ENCODE measurements at places on chromosomes 4 and X. TPM values are rescaled to one million over a fixed set of nuclear protein-coding genes. Genes with fewer than 3 reads are reported as not detected.

NEXMIF gene
- polyA plus RNA-seq = not detected

ENAM gene
- polyA plus RNA-seq = not detected

COPS4 gene
- polyA plus RNA-seq = 57.5 TPM

ADGRG2 gene
- not detected for polyA plus RNA-seq

LRAT gene
- polyA plus RNA-seq = not detected

FANCB gene
- polyA plus RNA-seq = 8.4 TPM

CPZ gene
- polyA plus RNA-seq = 1.1 TPM

DNA sequence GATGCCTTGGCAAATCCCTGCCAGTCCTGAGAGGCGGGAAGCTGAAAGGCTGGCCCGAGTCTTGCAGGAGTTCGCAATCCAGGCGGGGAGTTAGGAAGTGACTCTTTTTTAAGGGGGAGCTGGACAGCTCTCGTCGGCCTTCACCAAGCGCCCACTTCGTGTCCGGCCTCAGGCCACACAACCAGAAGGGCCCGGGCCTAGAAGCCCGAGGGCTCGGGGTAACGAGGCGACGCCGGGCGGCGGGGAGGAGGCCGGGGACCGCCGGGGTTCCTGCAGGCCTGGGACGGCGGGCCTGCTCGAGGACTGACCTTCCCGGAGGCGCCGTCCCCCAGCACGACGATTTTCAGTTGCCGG is 395 bp downstream of the RAB28 start:
- no peak for DNase-seq

GRCh38 chr4:20901851-20902250 is 201.6 kb downstream of the PACRGL start:
- no peak for DNase-seq

DNA sequence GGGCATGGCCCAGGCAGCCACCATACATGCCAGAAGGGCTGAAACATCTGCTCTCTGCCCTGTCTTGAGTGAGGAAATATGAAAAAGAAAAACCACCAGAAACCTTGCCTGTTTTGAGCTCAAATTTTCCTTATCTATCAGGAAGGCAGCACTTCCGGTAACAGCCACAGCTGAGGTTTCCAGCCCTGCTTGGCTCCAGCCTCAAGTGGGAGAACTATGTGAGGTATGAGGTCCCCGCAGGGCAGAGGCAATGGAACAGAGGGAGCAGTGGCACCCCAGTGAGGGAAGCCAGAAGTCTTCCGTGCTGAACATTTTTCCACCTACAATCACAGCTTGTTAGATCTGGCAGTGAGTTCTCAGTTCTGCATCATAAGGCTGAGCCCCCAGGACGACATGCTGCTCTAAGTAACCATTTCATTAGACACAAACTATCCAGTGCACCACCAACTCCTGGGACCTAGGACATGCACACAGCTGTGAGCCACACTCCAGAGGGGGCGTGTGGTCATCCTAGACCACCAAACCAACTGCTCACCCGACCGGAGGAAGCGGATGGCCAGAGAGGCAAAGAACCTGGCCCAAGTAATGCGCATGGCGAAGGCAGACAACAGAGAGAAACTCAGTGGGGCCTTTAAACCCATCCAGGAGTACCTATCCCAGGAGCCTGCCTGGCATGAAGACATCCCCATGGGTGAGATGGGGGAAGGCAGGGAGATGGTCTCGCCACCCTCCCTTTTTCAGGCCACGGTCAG is 22.6 kb downstream of the WDR1 start:
- no peak for DNase-seq

GRCh38 chr4:54004463-54004862 is 59.9 kb downstream of the CHIC2 start:
- DNase-seq = no peak

DNA sequence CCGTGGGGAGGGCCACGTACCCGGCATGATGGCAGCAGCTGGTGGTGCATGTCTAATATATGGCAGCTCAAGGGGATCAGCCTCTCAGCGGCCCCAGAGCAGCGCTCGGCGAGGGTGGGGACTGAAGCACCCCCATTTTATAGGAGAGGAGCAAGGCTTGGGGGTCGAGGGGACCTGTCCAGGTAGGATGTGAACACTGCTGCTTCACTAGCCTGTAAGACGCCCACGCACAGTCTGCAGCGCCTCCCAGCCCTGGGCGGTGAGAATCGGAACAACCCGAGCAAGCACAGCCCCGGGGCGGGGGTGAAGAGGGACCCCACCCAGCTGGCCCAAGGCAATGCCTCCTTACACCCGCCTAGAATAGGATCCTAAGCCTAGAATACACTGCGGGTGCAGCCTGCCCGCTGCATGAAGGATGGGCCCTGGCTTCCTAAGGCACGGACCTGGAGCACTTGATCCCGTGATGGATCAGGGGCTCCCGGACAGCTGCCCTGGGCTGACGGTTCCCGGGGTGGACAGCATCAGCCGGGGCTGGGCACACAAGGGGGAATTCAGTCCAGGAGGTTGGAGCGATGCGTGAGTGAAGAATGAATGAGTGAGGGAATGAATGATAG is 17.6 kb downstream of the ADRA2C start:
- peak; percentile 67 for DNase-seq
